ENCODE measurements at places on chromosomes 11 and 22. TPM values are rescaled to one million over a fixed set of nuclear protein-coding genes. Genes with fewer than 3 reads are reported as not detected.

The ANGPTL5 gene
- polyA plus RNA-seq, result not detected

The CLCF1 gene
- polyA plus RNA-seq, result 0.34 TPM

The MS4A5 gene
- not detected for polyA plus RNA-seq

The CDCA5 gene
- polyA plus RNA-seq, result 2.3 TPM

The CAVIN3 gene
- polyA plus RNA-seq, result not detected

The UCP2 gene
- not detected for polyA plus RNA-seq

The MS4A2 gene
- polyA plus RNA-seq, result not detected

The DEPDC7 gene
- polyA plus RNA-seq, result 1.3 TPM

The EHF gene
- not detected for polyA plus RNA-seq

The GAB4 gene
- polyA plus RNA-seq, result not detected

The FOLH1 gene
- polyA plus RNA-seq, result not detected

The XRCC6 gene
- polyA plus RNA-seq, result 398 TPM

The IGLL1 gene
- polyA plus RNA-seq, result not detected

The VSIG10L2 gene
- 0.08 TPM for polyA plus RNA-seq

The SCN3B gene
- polyA plus RNA-seq, result 42.1 TPM

The PACSIN2 gene
- 47.2 TPM for polyA plus RNA-seq

The IGLL5 gene
- polyA plus RNA-seq, result not detected

The NAALAD2 gene
- polyA plus RNA-seq, result 23.4 TPM

The CSF2RB gene
- not detected for polyA plus RNA-seq

The ANKK1 gene
- not detected for polyA plus RNA-seq

The ATP6V1E1 gene
- 224 TPM for polyA plus RNA-seq

The TSKU gene
- polyA plus RNA-seq, result 6.5 TPM

The OR10D3 gene
- polyA plus RNA-seq, result not detected

The PANX3 gene
- not detected for polyA plus RNA-seq

The F2 gene
- 0.94 TPM for polyA plus RNA-seq

The CST6 gene
- not detected for polyA plus RNA-seq

The A4GALT gene
- polyA plus RNA-seq, result not detected

The CRACR2B gene
- polyA plus RNA-seq, result 1.2 TPM

The PRSS23 gene
- polyA plus RNA-seq, result 3.6 TPM

The HINFP gene
- 50.0 TPM for polyA plus RNA-seq

The SMTNL1 gene
- polyA plus RNA-seq, result not detected

The PATE3 gene
- polyA plus RNA-seq, result not detected

The MUC15 gene
- polyA plus RNA-seq, result not detected

The RCOR2 gene
- 41.5 TPM for polyA plus RNA-seq

The XRRA1 gene
- 2.7 TPM for polyA plus RNA-seq

The CDC42EP2 gene
- 1.3 TPM for polyA plus RNA-seq

The BAIAP2L2 gene
- 2.3 TPM for polyA plus RNA-seq

The TEAD1 gene
- polyA plus RNA-seq, result 12.2 TPM

The TTC12 gene
- 4.2 TPM for polyA plus RNA-seq

The NELL1 gene
- 70.4 TPM for polyA plus RNA-seq

The C11orf65 gene
- 1.1 TPM for polyA plus RNA-seq

The CYP2R1 gene
- 67.0 TPM for polyA plus RNA-seq

The JAM3 gene
- 46.1 TPM for polyA plus RNA-seq

The USP35 gene
- polyA plus RNA-seq, result 13.9 TPM

The MS4A8 gene
- not detected for polyA plus RNA-seq

The GRAP2 gene
- not detected for polyA plus RNA-seq

The C11orf97 gene
- polyA plus RNA-seq, result not detected

The UBQLNL gene
- not detected for polyA plus RNA-seq

The SPDYC gene
- polyA plus RNA-seq, result not detected

The CFL1 gene
- 1,984 TPM for polyA plus RNA-seq

The VWA5A gene
- 87.3 TPM for polyA plus RNA-seq

The SLCO2B1 gene
- polyA plus RNA-seq, result not detected

The CASP5 gene
- not detected for polyA plus RNA-seq
